ENCODE measurements at places on chromosomes 4 and X. TPM values are rescaled to one million over a fixed set of nuclear protein-coding genes. Genes with fewer than 3 reads are reported as not detected.

DNA sequence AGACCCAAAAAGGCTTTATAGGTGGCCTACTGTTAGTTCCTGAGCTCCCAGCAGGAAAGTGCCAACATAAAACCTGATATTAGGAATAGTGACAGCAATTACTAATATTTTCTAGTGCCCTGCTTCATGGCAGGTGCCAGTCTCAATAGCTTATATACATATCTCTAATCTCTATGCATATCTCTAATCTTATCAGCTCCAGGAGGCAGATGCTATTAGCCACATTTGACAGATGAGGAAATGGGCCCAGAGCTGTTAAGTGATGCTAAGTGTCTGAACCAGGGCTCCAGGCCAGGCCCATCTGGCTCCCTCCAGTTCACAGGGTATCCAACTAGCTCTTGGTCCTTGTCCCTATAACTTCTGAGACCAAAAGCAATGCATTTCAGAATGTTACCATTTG lies 142.5 kb downstream of the CHIC2 start:
- no peak for DNase-seq

- no peak for DNase-seq
These were observed 19.8 kb upstream of the MANBA start for GRCh38 chr4:102780476-102781144.

VCX3A gene
- not detected for total RNA-seq

DNA sequence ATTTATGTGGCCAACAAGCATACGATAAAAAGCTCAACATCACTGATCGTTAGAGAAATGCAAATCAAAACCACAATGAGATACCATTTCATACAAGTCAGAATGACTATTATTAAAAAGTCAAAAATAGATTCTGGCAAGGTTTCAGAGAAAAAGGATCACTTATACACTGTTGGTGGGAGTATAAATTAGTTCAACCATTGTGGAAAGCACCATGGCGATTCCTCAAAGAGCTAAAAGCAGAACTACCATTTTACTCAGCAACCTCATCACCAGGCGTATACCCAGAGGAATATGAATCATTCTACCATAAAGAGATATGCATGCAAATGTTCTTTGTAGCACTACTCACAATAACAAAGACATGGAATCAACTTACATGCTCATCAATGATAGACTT lies 478.7 kb upstream of the GALNTL6 start:
- no peak for DNase-seq

- no peak for DNase-seq
These were observed 270.8 kb downstream of the GRIA3 start for GRCh38 chrX:123454712-123455431.

TIGD4 gene
- total RNA-seq = 0.25 TPM
